ENCODE measurements at places on chromosomes 2 and 18.

DNA sequence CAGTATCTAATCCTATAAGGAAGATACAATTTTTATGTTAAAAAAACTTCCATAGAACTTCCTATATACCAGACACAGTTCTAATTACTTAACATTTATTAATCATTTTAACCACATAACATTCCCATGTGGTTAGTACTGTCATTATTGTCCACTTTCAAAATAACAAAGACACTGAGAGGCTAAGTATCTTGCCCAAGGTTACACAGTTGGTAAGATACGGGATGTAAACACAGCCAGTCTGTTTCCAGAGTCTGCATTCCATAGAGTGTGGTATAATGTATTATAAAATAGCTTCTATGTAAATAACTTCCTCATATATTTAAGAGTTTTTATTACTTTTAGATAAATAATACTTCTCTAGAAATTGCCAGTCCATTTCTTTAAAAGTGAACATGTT lies 383.3 kb upstream of the ETAA1 start:
- no peak for ATAC-seq

- ATAC-seq, result no peak
Observed at GRCh38 chr18:24019641-24020331, 5.2 kb downstream of the TTC39C start.

- no peak for ATAC-seq
Observed at GRCh38 chr18:3193331-3193730, 26.4 kb downstream of the MYOM1 start.

DNA sequence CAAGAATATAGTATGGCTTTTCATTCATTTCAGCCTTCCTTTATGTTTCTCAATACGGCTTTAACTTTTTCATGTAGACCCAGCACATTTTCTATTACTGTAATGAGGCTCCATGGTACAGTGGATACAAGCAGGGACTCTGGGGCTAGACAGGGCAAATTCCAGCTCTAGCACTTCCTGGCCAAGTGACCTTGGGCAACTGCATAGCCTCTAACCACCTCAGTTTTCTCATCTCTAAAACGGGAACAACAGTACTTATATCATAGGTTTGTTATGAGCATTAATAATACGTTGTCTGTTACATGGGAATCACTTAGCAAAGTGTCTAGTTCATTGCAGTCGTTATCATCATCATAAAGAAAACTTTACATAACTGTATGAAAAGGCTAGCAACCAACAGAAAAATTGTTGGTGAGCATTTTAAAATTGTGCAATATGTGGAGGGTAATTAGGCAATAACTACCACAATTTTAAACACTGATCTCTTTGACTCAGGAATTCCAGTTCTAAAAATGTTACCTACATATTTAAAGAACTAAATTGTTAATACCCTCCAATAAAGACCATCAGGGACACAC lies 13.7 kb upstream of the RMDN2 start:
- ATAC-seq, result no peak

DNA sequence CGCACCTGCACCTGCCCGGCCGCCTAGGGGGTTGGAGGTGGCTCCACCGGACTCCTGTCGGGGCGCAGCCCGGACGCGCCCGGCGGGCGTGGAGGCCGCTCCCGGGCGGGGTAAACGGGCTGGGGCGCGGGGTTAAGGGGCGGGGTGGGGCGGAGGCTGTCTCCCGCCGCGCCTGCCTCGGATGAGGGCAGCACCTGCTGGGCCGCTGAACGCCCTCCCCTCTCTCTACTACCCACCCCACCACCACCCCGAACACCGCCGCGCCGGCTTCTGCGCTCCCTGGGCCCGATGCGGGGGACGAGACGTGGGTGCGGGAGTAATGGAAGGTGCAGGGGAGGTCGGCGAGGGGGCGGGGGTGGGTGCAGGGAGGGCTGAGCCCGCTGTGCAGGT lies 224.8 kb upstream of the ID2 start:
- ATAC-seq, result no peak

DNA sequence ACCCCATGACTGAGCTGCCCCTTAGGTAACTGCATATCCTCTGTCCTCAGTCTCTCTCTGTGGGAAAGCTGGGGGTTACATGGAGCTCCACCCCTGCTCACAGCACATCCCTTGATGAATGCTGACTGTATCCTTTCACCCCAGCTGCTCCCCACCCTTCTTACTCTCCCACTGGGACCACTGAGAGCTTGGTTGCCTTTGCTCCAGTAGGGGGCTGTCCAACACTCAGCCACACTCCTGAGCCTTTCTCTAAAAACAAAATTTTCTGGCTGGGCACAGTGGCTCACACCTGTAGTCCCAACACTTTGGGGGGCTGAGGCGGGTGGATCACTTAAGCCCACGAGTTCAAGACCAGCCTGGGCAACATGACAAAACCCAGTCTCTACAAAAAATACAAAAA lies 89.2 kb upstream of the MSH2 start:
- no peak for ATAC-seq

DNA sequence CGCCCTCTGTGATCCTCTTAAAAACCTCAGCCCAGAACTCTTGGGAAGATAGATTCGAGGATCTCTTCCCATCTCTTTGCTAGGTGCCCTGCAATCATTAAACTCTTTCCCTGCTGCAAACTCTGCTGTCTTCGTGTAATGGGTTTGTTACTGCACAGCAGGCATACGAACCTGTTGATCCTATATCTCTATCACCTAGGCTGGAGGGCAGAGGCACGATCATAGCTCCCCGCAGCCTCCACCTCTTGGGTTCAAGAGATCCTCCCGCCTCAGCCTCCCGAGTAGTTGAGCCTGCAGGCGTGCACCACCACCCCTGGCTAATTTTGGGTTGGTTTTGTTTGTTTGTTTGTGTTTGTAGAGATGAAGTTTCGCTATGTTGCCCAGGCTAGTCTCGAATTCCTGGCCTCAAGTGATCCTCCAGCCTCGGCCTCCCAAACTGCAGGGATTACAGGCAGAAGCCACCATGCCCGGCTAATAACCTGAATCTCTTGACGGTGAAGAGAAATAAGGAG lies 493 bp upstream of the BBS5 start:
- no peak for ATAC-seq

DNA sequence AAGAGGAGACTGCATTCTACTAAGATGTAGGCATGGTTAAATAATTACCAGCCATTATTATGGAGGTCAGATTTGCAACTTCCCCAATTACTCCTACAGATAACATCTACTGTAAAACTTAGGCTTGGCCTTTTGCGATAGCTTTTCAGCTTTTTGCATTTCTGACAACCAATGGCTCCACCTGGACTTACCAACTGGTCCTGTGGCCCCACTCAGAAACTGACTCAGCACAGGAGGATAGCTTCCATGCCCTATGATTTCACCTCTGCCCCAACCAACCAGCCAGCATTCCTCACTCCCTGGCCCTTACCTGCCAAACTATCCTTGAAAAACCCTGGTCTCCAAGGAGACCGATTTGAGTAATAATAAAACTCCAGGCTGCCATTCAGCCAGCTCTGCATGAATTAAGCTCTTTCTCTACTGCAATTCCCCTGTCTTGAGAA lies 28.2 kb downstream of the TUBB6 start:
- no peak for ATAC-seq

DNA sequence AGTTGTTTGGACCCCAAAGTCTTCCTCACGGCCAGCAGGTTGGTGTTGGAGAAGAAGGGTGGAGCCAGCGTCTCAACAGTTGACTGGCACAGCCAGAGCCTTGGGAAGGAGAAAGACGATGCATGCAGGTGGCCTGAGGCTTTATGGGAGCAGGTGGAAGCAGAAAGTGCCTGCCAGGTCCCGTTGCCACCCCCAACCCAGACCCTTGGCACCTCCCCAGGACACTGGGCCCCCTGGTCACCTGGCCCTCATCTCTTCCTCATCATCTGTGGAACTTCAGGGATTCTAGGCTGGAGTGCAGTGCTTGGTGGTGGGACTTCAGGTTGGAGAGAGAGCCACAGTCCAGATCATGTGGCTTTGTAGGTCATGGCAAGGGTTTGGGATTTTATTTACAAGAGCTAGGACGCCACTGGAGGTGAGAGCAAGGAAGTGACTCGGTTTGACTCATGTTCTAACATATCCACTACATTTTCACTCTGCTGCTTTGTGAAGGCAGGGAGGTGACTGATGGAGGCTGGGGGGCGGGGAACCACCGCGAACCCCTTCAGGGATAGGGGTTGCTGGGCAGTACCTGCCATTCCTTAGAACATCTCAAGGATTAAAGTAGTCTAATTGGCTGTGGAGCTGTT lies 62.5 kb upstream of the B3GNT7 start:
- ATAC-seq, result no peak

GRCh38 chr2:16613539-16614011 lies 52.1 kb downstream of the CYRIA start:
- no peak for ATAC-seq

DNA sequence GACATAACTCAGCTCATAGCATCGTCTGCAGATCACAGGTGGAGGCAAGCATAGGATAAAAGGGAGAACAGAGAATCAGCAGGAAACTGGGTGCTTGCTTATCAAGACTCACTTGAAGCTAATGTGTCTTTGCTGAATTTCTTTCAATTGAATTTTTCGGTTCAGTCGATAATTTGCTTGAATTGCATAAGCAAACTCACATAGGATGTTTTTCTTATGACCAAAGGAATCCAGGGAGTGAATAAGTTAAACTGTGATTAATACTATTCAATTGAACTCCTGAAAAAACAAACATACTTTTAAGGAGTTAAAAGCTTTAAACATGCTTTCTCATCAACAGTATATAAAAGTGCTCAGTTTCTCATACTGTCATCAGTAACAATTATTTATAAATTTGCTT lies 707.1 kb upstream of the ACVR2A start:
- no peak for ATAC-seq

DNA sequence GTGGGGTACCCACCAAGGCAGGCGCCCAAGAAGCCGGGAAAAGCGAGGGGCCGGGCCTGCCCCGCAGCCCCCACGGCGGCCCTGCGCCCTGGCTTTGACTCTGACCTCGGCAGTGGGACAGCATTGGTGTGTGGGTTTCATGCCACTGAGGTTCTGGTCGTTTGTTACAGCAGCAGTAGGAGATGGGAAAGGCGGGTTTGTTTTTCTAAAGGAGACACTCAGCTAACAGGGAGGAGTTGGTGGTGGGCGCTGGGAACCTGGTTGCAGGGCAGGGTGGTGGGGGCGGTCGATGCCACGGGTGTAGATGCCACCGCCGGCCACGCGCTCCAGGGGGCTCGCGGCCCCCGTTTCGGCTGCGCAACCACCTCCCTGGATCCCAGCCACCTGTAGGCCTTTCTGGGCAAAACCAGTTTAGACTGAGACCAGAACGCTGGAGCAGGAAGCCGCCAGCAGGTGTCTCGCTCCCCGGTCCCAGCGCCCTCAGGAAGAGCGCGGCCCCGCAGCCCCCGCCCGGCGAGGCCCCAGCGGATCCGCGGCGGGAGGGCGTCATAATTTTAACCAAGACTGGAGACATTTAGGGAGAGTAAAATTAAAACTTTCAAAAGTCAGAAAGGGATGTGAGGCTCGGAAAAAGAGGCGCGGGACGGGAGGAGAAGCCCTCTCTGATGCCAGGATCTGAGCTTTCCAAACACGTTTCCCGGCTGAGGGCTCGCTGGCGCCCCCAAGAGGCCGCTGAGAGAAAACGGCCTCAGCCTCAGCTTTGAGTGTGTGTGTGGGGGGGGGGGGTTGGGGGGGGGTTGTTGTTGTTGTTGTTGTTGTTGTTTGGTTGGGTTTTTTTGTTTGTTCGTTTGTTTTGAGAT lies 17.4 kb downstream of the CIDEA start:
- peak; percentile 94 for ATAC-seq

DNA sequence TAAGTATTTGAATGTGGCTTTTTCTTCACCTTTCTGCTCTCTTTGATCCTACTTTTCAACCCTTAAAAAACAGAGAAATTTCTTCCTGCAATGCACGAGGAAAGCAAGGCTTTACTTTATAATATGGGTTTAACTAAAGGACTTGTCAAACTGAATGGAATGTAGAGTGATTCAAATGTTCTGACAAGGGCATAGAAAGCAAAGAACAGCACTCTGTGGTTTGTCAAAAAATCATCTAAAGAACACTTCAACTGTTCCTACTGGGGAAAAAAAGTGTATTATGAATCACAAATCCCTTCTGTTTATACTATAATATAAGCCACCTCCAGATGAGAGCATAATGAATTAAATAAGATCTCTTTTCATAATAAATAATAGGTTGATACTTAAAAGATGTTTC lies 45.0 kb upstream of the RIT2 start:
- ATAC-seq, result no peak

All from SK-N-SH treated with all-trans-retinoic acid at 6 μM for 48 hours (cell line).